ENCODE measurements at places on chromosomes 5 and 9.

DNA sequence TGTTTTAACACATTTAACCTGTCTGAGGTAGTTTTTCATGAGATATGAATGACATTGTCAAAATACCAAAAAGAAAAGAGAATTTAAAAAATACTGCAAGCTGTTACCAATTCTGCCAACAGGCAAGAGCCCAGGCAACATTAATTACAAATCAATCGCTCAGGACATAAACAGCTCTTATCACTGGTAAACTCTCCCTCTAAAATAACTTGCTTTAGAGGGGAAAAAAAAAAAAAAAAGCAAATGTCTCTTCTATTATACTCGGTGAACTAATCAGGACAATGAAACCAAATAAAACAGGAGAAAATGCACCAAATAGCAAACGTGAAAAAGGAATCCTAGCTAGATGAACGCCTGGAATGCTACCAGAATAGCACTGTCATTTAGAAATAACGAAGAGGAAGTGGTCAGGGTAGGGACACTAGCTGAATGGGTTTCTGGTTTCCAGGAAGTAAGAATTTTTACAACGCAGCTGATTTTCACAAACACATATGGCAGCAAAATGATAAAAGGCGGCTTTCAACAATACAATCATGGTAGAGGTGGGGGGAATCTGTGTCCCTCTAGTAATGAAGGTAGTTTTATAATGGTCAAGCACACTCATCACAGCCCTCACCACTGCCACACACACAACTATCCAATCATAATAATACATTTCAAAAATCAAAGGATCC is 94.9 kb downstream of the DENND1A start:
- peak; percentile 2 for DNase-seq

DNA sequence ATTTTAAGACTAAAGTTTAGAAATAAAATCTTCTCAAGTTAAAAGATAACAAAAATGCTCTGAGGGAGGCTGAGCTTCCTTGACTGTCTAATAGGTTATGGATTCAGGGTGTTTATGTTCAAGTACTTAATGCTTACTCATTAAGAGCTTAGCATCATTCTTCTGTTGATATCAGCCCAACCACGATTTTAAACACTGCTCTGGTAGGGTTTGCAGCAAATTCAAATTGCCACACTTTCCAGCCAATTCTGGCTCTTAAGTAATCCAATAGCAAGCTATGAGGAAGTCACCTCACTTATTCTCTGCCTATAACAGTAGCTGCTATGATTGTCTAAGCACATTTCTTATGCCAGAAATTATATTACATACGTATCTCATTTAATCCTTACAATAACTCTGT is 191.0 kb upstream of the KIF2A start:
- DNase-seq, result no peak

DNA sequence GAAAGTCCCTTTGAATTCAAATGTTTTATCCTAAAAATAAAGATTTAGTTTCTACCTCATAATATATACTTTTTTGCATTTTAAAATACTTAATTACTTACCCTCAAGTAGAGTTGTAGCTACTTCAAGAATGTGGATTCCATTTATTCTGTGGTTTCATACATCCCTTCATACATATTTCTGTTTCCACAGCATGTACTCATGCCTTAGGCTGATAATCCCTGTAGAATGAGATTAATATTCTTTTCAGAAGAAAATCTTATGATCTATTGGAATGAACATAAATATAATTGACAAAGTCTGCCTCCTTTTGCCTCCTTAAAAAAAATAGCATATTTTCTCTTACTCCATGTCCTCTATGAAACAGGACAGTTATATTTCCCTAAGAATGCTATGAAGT is 465.7 kb downstream of the DTWD2 start:
- DNase-seq, result no peak

GRCh38 chr5:77337686-77338085 is 127.2 kb downstream of the PDE8B start:
- DNase-seq, result no peak

GRCh38 chr5:150066901-150067396 is 19.4 kb downstream of the CSF1R start:
- no peak for DNase-seq

GRCh38 chr9:107274096-107274495 is 9.0 kb upstream of the RAD23B start:
- DNase-seq, result no peak

GRCh38 chr5:135263022-135263668 is 135.9 kb downstream of the MACROH2A1 start:
- no peak for DNase-seq

DNA sequence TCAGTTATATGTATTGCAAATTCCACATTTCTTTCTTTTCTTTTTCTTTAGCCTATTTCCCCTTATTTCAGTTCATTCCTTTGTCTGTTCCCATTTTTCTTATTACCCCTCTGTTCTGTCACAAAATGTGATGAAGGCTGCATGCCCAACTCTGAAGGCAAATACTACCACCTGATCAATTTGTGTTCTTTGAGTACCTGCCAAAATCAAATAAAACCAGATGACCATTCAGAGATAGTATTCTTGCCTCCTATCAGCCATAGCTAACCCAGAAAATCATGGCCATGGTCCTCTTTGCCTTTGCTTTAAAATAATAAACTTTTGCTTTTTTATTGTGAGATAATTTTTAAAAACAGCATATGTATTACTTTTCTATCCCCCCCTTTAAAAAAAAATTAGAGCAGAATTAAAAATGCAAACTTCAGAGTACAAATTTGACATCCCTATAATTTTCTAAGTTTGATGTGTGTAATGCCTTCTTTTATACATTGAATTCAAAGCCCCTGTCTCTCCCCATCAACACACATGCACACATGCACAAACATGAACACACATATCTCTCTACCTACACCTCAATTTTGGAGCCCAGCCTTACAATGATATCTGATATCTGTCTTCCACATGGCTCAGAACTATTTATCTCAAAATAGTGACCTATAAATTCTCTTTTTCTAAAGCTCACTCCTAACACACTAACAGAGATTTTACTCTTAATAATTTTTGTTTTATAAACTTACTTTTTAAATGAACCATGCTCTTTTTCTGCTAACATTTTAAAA is 3.5 kb downstream of the RFESD start:
- no peak for DNase-seq

GRCh38 chr9:16869882-16870595 is 431 bp downstream of the BNC2 start:
- DNase-seq, result peak; percentile 79

DNA sequence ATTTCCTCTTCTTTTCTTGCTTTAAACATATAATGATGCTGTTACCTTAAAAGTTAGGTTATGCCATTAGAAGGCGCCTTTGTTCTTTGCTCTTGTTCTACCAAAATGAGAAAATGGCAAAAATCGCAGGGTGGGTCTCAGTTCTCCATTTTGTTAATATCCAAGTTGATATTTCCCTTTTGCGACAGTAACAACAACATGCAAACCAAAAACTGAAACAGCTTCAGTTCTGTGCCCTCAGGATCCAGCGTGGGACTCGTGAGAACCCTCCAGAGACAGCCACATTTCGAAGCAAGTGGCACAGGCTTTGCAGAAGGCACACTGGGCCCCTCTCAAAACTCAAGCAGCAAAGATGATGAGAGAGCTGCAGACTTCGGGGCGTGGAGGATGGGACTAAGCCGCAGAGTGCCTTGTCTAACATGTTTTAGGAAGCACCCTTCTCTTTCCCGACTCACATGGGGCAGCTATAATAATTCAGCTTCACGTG is 33.0 kb upstream of the LCP2 start:
- DNase-seq, result no peak

GRCh38 chr9:99919930-99920329 is 13.5 kb downstream of the STX17 start:
- no peak for DNase-seq

DNA sequence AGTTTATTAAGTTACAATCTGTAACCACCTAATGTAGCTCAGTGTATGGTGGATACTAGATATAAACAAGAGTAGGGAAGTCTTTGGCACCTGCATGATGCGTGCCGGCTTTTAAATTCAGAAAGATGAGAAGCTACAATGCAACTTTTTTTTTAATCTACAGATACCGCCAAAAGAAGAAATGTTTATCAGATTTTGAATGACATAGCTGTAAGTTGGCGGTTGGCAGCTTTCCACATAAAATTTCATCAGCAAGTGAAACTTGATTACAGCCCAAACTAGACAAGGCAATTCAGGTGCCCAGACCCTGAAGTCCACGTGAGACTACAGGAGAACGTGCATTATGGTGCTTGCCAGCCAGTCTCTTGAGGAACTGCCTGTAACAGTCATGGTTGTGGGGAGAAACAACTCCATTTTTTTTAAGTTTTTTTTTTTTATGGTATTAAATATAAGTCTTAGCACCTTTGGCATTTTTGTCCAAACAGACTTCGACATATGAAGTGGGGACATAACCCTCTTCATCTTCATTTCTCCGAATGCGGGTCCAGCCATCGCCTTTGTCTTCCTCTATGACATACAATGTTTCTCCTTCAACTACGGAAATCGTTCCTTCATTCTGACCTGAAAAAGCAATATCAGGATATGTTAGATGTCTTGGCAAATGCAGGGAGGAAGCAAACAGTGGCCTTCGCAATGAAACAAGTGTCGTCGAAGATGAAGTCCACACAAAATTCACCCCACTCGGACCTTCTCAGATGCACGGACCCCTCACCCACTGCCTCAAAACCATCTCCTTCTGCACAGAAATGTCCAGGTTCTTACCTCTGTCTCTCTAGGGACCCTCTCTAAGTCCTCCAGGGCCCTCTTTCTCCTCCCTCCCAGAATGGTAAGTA is 60.4 kb downstream of the USP20 start:
- no peak for DNase-seq

DNA sequence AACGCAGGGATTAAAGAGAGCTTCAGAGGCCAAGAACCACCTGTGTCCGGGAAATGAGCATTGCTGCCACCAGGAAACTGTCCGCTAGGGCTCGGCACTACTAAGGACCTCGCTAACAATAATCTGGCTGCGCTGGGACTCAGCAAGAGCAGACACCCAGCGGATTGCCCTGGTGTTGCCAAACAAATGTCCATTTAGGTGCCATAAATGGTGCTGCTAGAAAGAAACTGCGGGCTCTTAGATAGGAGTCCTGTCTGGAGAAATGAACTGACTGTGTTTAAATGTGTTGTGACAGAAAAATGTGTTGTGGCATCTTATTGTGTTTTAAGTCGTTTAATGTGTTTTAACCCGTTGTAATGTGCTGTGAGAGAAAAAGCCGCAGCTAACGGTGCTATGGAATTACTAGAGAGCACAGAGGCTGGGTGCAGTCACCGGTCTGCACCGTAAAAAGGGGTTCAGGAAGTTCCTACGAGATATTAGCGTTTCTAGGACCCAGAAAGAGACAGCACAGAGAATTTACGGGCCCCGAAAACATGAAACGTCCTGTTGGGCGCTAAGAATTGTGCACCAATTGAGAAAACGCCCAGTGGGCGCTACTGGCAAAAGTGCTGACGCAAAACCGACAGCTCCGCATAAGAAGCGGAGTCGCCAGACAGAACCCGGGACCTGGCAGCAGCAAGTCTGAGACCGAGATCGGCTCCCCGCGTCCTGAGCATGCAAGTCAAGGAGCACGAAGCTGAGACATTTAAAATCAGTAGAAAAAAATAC is 90.6 kb downstream of the ANXA2R start:
- DNase-seq, result peak; percentile 72

DNA sequence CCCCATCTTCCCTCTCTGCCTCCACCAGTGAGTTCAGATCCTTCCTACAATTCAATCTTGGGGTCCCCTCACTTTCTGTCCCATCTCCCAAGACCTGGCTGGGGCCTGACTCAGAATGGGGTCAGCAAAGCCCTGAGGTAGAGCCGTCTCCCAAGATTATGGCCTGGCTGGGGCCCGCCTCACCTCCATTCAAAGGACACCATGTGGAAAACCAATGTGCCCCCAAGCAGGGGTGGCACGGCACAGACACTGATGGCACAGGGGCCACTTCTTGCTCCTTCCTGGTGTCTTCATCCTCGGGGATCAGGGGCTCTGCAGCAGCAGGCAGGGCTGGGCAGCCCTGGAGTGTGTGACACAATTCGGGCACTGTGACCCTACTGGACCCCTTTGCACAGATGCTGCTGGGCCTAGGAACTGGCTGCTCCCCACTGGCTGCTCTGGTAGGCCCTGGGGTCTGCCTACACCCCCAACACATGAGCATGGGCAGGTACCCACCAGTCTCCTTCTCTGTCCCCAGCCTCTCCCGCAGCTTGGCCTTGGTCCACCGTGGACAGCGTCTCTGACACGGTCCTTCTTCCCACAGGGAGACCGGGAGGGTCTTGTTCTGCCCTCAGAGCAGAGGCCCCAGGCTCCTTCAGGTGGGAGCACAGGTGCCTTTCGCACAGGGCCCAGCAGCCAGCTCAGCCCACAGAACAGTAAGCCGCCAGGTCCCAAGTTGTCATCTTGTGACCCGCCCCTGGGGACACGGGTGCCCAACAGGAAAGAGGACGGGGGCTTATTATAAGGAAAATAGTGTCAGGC is 89.5 kb downstream of the ADAMTS2 start:
- no peak for DNase-seq

DNA sequence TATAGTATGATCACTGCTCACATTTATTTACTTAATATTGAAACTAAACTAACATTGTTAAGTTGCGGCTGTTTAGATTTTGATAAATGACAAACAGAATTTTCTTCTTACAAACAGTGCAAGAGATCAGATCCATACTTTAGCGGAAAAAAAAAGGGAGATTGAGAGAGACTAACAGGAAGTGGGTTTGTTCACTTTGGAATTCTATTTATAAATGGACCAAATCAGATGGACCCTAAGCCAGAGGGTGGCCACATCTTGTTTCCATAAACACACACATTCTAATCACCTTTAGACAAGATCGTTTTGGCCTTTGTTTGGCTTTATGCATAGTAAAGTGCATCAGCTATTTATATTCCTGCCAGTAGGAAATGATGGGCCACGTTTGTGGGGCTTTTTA is 381.4 kb upstream of the CD180 start:
- no peak for DNase-seq

DNA sequence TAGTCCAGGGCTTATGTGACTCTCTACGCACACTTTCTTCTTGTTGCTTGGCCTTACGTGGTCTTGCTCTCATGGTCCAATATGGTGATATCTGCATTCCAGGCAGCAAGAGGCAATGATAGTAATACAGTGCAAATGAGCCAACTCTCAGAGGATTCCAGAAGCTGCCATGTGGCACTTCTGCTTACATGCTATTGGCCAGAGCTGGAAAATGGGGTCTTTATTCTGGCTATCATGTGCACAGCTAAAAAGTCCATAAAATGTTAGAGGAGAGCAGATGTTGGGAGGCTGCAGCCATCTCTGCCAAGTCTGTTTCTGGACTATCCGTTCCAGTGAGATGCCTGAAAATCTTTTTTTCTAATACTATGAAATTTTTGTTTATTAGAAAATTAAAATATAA is 2.9 kb upstream of the SEPTIN8 start:
- no peak for DNase-seq

GRCh38 chr9:97518909-97519307 is 17.4 kb downstream of the TMOD1 start:
- DNase-seq, result no peak

GRCh38 chr9:70642341-70642740 is 227.9 kb upstream of the KLF9 start:
- no peak for DNase-seq

Measured in right kidney (tissue), 9 donors.